M059J (cell line): ENCODE measurements at places on chromosomes 7 and 10.

DNA sequence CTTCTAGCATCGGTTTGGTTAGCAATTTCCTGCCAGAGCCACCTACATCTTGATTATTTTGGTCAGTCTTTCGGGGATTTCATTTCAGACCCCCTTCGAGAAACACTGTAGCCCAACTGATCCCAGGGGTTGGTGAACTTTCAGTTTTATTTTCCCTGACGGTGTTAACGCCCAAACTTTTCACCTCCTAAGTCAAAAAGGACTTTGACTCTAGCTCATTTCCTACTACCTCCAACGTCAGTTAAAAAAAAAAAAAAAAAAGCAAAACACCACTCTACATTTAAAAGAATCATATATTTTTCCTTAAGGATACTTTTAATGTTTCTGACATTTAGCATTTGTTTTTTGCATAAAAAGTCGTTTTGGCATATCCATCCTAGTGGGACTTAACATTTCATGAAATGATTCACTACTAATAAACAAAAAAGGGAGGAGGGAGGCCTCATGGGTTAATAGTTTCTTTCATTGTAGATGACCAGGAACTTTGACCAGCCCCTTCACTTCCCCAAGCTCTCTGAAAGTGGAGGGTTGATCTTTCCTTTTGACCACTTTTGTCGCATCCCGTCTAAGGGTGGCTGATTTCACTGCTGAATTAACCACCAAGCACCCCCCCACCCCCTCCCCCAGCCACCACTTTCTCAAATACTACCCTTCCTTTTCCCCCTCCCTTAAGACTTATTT is 764 bp upstream of the TCF7L2 start:
- peak; percentile 38 for DNase-seq

DNA sequence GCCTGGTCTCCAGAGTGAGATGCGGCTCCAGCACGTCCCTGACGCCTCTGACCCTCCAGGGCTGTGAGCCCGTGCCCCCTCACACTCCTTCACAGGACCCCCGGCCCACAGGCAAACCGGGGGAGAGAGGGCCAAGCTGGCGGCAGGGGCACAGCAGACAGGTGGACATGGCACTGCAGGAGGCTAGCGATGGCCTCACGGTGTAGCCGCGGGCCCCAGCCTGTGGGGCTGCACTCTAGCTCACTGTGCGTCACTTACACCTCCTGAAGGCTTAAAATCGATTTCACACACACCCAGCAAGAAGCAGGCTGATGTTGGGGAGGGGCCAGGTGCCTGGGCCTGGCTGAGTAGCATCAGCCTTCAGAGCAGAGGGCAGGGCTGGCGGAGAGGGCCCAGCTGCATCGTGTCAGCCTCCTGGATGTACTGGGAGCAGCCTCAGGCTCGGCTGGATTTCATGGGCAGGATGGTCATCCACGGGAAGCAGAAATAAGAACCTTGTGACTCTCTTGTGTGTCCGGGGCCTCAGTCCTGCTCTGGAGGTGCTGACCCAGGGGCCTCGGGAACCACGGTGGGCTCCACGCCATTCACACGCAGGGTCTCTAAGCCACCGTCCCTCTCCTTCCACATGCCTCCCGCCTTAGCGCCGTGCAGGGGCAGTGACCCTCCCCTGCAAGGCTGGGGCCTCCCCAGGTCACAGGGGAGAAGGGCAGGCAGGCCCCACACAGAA is 19.4 kb upstream of the KNDC1 start:
- DNase-seq = no peak

DNA sequence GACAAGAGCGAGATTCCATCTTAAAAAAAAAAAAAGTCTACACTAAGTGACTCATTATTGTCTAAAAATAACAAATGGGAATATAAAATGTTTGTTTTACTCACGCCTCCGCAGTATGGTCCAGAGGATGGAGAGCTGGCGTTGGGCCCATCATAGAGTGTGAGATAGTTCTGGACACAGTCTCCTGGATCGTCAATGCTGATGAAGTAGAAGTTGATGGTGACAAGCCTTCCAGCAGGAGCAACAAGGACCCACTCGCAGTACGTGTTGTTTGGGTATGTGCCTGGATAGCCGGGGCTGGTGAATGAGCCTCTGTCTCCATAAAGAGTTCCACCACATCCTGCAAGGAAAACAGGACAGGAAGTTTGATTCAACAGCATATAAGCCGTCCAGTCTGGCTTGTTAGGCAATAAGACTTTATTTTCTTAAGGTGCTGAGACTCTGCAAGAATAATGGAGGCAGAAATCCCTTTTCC is 11.5 kb upstream of the RSU1 start:
- peak; percentile 78 for DNase-seq

- DNase-seq = peak; percentile 15
Measured at GRCh38 chr7:90706072-90706716, 110.1 kb downstream of the CDK14 start.

- no peak for DNase-seq
Measured at GRCh38 chr7:93008833-93009232, 108.9 kb downstream of the SAMD9 start.

DNA sequence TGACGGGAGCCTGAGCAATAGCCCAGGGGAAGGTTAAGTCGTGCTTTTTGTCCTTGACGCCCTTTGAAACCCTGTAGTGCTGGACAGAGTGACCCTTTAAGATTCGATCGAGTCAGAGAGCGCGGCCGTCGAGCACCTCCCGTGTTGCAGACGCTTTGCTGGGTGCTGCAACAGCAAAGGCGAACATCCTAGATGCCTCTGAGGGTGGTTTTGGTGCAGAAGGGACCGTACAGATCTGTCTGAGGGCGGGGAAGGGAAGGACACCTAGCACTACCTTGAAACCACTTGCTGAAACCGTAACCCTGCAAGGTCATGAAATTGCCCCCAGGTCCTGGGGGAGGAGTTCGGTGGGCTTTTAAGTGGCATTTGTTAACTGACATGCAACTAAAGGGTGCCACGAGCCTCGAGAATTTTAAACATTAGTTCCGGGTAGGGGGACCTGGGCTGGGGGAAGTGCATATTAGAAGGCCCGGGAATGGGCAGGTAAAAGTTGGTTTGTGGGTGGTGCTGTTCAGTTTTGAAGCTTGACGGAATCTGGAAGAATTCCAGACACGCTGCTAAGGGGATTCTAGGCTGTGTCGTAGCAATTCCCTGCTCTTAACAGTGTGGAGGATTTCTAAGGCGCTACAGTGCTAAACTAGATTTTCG is 786 bp downstream of the ATP5F1C start:
- peak; percentile 16 for DNase-seq

- peak; percentile 46 for DNase-seq
Measured at GRCh38 chr7:121562259-121562658, 166.2 kb upstream of the FAM3C start.

DNA sequence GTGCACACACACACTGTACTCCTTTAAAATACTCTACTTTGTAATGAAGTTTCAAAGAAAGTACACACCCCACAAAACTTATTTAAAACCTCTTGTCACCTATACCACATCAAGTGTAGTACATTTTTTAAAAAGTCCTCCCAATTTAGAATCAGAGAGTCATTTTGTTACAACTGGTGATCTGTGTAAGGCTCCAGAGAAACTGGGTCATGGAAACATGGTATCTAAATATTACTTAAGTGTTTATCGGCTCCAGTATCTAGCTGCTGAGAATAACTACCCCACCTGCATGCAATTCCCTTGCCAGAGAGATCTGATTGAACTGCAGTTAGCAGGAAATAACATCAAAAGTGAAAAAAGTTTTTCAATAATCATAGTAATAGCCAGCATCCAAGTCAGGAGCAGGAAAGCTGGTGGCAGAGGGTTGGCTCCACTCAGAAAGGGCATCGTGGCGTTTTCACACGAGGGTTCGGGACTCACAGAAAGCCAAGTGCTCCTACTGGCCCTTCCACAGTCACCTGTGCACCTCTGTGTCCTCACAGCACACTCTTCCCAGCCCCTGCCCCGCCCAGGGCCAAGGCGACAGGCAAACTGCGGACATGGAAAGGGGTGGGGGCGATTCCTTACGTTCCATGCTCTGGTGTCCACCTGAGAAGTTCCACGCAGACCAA is 6.5 kb downstream of the RGS10 start:
- no peak for DNase-seq

GRCh38 chr10:50577681-50578350 is 45.9 kb downstream of the SGMS1 start:
- DNase-seq = peak; percentile 80

DNA sequence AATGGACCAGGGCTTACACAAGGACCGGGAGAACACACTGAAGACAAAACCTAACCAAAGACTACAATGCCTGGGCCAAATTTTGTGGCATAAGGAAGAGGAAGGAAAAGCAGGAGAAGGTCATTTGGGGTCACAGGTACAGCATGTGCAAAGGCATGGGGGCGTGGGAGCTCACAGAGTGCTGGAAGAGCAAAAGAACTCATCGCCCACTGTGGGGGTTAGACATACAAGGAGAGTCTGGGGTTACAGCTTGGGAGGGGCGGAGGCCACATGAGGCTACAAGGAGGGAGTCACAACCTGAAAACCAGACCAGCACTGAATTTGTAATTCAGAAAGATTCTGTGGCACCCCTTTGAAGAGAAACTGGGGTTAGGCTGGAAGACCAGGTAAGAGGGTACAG is 9.7 kb downstream of the PUS7 start:
- no peak for DNase-seq

DNA sequence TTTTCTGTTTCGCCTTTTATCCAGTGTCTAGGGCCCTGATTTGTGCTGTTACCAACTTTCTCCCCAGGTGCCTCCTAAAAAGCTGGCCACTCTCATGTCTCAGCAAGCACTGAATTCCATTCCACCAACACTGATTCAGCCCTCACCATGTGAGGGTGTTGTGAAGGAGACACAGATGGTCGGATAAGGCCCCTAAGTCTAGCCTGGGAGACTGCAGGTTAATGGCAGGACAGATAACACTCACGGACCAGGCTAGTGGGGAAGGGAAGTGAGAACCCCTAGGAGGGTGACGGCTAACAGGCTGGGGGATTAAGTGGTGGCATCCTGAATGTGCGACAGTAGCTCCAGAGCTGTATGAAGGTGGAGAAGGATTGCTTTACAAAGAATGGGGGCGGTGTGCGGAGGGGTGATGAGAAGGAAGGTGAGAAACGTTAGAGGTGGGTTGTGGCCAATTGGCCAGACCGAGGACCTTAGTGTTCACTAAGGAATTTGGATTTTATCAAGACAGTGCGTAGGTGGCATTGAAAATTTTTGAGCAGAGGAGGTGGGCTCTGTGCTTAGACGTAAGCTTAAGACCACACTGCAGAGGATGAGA is 3.8 kb upstream of the DUSP5 start:
- DNase-seq = no peak

DNA sequence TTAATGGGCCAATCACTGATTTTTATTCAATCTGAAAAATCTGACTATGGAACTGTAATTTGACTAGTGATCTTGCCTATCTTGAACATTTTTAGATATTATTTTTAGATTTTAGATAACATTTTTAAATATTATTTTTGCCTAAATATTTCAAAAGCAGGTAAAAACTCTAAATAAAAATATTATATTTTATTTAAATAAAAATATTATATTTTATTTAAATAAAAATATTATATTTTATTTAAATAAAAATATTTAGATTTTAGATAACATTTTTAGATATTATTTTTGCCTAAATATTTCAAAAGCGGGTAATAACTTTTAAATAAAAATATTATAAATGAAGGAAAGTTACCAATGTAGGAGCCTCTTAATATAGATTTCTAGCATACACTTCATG is 187.8 kb downstream of the PHF14 start:
- DNase-seq = no peak

DNA sequence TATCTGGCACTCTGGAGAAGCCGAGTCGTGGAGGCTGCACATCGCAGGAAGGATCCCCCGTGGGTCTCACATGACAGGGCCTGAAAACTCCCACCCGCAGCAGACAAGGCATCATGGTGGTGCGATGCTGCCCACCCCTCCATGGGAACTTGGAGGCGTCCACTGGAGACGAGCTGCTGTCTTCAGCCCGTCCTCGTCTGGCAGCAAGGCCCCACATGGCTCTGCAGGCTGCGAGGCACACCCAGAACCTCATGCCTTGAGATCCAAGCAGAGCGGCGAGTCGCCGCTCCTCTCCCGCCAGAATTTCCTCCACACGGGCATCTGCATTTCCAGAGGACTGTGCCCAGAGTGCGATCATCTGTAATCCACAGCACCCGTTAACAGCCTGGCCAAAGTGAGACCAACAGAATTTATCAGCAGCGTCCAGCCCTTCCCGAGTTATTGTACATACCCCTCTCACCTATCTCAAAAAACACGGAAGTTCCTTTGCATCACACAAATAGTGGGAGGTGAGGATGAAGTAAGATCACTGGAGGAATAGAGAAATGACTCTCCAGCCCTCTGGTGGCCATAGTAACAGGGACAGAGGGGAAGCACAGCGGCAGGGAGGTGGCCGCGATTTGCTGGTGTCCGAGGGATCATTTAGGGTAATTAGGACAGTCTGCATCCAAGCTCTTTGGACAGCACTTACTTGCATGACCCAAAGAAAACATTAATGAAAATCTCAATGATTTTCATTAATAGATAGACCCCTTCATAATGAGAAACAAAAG is 292.4 kb downstream of the USP6NL start:
- no peak for DNase-seq

DNA sequence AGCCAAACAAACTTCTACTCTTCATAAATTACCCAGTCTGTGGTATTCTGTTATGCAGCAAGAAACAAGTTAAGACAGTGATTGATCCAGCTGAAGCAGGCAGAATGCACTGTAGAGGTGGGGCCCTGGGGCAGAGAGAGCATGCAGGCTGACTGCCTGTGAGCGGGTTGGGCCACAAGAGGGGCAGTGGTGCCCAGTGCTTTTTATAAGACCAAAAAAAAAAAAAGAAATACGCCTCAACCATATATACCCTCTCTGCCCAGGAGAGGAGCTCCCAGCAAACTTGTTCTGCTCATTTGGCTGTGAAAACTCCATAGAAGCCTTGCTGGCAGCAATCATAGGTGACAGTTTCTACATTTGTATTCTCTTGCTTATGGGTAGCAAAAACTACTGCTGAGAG is 104.7 kb downstream of the SORBS1 start:
- DNase-seq = no peak

- DNase-seq = no peak
Measured at GRCh38 chr7:130741331-130741995, 7.5 kb upstream of the KLF14 start.

DNA sequence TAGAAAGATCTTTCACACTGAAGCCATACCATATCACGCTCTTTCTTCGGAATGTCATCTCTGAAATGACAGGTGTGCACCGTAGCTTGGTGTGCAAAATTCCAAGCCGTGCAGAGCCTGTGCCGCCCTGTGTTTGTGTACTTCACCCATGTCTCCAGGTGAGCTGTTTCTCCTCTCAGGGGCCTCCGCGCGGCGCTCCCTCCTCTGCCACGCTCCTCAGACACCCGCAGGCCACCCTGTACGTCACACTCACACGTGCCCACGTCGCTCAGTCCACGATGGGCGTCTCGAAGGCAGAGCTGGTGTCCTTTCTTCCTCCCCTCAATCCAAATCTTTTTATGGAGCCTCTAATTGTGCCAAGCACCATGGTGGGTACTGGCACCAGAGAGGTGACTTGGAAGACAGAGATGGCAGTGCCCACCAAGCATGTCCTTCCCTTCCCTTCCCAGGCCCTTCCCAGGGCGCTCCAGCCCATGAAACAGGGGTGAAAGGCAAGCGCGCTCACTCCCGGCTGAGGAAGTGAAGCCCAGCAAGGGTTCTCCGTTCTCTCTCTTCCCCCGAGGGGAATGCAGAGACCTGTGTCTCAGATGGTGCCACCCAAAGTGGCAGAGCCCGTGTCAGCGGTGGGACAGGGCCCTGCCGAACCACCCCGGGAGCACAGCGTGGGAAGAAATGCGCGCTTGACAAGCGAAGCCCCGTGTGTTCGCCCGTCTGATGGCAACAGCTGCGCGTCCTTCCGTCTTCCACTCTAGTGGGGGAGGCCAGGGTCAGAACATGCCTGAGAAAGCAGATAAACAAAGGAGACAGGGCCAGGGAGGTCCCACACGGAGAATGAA is 292.5 kb upstream of the SHH start:
- no peak for DNase-seq

- peak; percentile 54 for DNase-seq
Measured at GRCh38 chr10:89503652-89504370, 31.6 kb downstream of the SLC16A12 start.
